ENCODE measurements at places on chromosomes 2 and 18.
A peak's percentile ranks its signal among the peaks of the same experiment; 100 is the strongest.

DNA sequence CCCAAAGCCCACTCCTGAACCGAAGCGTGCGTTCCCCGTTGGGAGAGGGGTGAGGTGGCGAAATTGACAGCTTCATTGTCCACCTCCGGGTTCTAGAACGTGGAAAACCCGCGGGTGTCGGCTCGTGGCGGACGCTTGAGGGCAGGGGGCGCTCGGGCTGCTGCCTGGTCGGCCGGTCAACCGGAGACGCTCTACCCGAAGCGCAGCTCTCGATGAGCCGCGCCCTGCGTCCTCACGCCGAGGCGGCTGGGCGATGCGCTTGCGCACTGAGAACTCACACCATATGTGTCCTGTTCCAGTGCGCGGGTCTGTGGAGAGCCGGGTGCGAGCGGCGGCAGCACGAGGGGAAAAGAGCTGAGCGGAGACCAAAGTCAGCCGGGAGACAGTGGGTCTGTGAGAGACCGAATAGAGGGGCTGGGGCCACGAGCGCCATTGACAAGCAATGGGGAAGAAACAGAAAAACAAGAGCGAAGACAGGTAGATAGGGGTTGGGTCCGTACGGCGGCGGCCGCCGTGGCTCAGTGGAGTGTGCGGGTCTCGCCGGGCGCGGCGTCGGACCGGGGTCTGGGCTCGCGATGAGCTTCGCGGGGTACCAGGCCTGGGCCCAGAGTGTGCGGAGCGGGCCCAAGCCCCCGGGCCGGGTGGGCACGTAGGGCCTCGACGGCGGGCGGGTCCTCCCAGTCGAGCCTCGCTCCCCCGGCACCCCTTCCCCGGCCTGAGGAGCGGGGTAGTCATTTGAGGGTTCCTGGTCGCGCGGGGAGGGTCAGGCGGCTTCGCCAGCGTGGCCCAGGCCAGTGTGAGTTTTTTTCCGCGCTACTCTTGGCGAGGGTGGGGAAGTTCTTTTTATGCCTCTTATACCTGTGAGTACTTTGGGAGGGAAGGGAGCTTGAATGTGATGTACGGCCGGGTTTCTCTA lies at the start of gene EIF5B:
TSS of gene EIF5B (plus strand) at position 277 of the 916 bp plus-strand sequence. CDS start at position 443, 166 bp downstream.
- DNase-seq: peak; percentile 91

DNA sequence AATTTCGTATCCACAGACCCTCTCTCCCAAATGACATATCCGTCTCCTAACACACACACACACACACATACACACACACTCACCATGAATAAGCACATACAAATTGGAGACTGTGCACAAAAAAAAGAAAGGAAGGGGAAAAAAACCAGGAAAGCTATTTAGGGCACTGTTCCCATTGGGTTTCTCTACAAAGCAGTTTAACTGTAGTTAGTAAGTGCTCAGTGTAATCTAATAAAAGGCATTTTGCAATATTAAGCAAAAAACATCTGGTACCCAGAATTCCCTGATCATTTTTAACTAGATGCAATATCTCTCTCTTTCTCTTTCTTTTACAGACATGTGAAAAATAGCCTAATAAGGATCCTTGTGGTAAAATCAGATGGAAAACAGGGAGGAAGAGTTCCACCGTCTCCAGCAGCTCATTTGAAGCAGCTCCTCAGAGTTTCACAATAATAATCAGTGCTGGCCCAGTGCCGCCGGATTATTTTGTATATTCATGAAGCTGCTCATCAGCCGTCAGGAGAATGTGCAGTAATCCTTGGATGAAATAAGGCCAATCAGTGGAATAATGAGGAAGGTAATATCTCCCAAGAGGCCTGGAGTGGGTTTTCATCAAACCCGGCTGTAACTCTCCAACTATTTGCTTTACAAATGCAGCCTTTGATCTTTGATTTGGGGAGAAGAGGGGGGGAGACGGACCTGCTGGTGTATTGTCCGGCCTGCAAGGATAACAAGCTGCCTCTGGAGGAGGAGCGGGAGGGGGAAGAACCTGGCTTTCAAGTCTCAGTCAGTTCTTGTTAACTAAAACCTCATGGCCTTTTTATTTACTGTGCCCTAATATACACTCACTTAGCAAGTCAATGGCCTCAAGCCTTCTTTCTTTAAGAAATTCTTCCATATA lies 227.6 kb upstream of the SMIM21 start:
- DNase-seq: no peak

GRCh38 chr2:159126432-159127022 lies 158.1 kb downstream of the TANC1 start:
- DNase-seq: no peak

GRCh38 chr2:32342801-32343200 lies 14.0 kb upstream of the BIRC6 start:
- DNase-seq: no peak

GRCh38 chr2:168120730-168121129 lies 126.7 kb downstream of the STK39 start:
- no peak for DNase-seq

DNA sequence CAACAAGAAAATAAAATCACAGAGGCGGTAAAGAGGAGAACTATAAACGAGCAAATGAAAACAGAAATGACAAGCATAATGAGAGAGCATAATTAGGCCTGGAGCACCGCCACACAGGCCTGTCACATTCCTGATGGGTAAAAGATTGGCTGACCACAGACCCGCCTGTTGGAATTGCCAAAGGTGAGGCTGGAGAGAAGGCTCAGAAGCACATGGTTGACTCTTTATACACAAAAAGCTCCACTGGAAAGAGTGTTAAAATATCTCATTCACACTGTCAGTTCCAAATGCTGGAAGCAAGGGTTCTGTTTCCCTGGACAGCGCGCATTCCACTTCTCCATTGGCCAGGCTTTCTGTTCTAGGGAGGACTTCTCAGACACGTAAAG lies 5.9 kb upstream of the LGALSL start:
- DNase-seq: no peak

- DNase-seq: no peak
Observed at GRCh38 chr2:239846789-239847676, 178.1 kb downstream of the NDUFA10 start.

GRCh38 chr18:49249521-49249920 lies 210.9 kb downstream of the DYM start:
- DNase-seq: no peak

GRCh38 chr2:64652231-64653108 lies 1.2 kb downstream of the SERTAD2 start:
- DNase-seq: no peak

GRCh38 chr2:1020206-1020605 lies 69.6 kb downstream of the SNTG2 start:
- no peak for DNase-seq

DNA sequence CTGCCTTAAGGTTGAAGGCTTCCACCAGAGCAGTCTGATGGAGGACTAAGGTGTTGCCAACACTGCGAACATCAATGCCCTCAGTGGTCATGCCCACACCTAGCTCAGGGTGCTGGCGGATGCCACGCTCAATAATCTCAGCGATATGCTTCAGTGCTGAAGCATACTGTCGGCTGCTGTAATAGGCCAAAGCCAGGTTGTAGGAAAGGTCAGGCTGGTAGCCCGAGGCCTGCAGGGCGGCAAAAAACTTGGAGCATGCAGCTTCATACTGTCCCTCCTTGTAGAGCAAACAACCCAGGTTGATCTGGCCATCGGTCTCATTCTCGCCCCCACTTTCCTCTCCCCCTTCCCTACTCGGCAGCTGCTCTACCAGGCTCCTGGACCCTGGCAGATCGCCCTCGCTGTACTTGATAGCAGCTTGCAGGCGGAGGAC lies 159.4 kb downstream of the AGPS start:
- peak; percentile 72 for DNase-seq

- DNase-seq: no peak
Observed at GRCh38 chr2:230898016-230898712, 26.9 kb downstream of the GPR55 start.

DNA sequence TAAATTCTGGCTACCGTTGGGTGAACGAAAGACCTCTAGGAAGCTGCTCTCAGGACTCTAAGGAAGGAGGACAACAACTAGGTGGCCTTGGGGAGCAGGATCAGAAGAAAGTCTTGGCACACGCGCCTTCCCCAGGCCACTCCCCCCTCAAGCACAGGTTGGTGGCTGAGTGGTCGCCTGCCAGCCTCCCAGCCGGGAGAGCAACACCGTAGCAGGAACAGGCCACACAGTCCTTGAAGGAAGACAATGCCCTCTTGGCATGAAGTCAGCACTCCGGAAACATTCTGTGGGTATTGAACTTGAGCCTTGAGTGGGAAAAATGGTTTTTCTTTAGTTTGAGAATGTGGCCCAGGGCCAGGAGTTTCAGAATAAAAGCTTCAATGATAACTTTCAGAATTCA lies 87.4 kb upstream of the AGAP1 start:
- peak; percentile 90 for DNase-seq

DNA sequence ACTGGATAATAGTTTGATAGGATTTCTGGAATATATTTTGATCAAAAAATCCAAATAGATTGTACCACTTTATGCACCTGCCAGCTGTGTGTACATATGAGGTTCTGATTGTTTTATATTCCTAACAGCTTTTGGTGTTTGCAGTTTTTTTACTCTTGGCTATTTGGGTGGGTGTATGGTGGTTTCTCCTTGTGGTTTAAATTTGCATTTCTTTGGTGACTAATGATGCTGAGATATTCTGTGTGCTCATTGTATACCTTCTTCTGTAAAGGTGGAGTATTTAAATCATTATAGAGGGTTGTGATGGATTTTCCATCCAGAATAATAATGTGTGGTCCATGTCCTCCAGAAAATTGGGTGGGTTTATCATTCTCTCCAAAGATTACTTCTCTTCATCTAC lies 372.9 kb downstream of the THSD7B start:
- DNase-seq: no peak

DNA sequence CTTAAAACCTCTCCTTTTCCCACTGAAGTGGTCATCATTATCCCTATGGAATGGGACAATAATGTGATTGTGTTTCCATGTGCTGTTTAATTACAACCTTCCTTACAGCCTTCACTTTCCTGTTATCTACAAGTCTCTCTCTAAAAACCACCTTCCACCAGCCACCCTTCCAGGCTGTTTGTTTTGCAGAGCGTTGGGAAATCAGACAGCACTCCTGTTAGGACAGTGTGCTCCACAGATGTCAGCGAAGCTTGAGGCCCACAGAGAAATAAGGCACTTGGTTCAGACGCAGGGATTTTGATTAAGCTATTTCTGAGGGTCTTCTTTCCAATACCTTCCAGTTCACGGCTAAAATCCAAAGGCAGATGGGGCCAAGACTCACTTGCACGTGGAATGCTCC lies 32.3 kb upstream of the ASPRV1 start:
- no peak for DNase-seq

GRCh38 chr2:67471681-67472080 lies 74.5 kb downstream of the ETAA1 start:
- DNase-seq: no peak

DNA sequence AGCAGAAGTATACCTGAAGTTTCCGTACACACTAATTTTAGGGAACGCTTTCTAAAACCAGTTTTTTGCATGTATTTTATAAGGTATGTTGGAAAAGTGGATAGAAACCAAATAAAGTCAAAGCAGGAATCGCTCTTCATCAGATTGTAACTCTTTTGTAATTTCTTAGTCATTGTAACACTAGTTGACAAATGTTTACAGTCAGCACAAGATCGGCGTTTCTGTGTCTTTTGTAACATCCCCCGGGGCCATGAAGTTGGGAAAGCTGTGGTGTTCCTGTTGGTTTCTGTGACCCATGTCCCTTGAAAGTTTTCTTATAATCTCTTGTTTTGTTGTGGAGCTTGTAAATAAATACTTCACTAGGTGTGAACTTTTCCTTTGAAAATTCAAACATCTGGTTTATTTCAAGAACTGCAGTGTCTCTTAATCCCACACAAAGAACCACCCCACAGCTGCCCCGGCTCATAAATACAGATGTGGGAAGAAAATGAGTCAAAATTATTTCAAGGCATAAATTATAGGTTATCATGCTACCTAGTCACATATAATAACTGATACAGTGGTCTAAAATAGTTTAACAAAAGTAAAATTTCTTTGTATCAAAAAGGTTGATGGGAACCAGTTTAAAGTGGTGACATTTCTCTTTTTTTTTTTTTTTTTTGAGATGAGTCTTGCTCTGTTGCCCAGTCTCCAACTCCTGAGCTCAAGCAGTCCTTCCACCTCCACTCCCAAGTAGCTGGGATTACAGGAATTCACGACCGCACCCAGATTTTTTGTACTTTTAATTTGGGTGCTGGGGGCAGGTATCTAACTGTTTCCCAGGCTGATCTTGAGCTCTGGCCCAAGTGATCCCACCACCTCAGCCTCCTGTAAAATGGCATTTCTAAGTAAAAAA lies 751 bp upstream of the NMI start:
- DNase-seq: no peak

- DNase-seq: no peak
Observed at GRCh38 chr2:39563572-39563971, 102.1 kb upstream of the TMEM178A start.

DNA sequence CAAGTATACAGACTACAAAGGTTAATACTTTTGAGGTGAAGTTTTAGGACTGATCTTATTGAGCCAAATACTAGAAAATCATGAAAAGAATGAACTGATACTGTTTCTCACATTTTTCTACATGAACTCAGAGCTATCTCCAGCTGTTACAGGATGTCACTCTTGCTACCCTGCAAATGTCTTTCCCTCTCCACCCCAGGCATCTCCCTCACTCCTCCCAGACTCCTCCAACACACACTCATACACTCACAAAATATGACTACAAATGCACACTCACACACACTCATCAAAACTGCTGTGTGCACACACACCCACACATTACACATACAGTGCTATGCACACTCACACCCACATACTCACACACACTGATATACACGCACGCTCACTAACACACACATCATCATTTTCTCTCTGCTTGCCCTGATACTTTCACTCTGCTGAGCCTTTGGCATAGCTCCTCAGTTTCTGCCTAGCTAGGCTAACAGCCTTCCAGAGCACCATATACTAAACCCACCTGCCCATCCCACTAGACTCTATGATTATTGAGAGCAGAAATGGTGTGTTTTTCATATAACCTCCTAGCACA lies 273.3 kb downstream of the CD226 start:
- no peak for DNase-seq

DNA sequence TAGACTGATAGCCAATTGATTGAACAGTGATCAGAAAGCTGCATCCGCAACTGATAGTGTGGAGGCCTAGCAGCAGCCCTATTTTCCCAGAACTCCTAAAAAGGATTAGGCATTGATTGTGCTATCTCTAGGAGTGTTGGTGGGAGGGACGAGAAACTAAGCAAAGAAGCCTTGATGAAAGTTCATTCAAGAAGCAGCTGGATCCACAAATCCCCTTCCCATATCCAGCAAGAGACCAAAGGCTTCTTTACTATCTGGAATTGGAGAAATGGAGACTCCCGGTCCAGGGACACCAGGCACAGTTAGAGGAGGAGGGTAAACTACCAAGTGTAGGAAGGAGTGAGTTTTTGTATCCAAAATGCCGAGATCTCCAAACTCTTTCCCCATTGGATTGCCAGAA lies 151.5 kb downstream of the ALK start:
- DNase-seq: no peak
